ENCODE measurements at places on chromosomes 6 and 20. TPM values are rescaled to one million over a fixed set of nuclear protein-coding genes. Genes with fewer than 3 reads are reported as not detected.

DNA sequence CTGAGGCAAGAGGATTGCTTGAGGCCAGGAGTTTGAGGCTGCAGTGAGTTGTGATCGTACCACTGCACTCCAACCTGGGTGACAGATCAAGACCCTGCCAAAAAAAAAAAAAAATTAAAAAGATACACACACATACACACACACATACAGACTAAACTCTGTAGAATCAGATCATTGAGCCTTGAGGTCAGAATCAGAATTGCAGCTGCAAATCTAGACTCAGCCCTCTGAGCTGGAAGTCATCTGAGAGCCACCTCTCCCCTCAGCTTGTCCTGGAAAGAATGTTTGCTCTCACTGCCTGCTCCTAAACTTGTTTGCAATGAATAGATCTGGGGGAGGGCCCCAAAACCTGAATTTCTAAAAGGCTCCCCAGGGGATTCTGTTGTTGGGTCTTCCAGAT, 41.4 kb upstream of the ANGPT4 start:
- no peak for DNase-seq

DNA sequence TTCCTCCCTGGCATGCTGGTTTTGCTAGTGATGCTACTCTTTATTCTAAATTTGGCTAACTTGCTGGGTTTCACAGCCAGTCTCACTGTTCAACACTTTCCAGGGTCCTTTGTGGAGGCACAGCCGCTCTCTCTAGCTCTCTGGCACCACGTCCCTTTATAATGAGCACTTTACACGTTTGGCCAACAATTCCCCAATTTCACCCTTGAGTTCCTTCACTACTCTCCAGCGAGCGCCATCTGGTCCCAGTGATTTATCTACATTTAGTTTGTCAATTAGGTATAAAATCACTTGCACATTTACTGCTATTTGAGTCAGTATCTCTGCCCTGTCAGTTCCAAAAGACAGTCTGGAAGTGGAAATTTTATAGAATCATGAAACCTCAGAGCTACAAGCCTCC, 241.9 kb upstream of the MOCS1 start:
- no peak for DNase-seq

DNA sequence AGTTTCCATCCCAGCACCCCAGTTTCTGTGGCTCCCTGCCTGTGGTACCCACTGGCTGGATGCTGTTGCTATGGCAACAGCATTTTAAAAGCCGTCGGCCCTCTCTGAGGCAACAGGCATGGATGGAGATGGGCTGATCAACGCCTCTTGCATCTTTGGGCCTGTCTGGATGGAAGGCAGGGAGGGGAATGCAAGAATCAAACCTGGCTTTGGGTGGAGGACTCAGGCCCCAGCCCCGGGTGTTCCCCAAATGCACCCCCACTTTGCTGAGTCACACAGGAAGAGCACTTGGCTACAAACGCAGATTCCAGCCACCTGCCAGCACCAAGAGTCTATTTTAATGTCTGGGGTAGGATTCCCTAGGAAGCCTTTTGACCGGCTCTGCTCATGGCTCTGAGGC, 45.7 kb upstream of the TGM2 start:
- no peak for DNase-seq

DNA sequence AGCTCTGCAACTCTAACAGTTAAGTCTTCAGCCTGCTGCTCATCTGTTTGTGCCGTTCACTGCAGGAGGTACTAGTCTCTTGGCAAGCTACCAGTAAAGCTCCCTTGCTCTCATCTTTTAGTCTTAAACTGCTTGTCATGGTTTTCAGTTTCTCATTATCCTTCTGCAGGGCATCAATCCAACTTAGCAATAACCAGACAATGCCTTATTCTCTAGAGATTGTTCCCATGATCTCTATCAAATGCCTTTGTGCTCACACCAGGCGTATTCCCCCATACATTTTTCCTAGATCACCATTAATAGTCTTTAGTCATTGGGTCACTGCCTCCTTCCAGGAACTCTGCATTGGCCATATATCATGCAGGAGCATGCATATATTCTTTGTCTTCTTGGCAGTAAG, 171.3 kb downstream of the GRM1 start:
- no peak for DNase-seq

DNA sequence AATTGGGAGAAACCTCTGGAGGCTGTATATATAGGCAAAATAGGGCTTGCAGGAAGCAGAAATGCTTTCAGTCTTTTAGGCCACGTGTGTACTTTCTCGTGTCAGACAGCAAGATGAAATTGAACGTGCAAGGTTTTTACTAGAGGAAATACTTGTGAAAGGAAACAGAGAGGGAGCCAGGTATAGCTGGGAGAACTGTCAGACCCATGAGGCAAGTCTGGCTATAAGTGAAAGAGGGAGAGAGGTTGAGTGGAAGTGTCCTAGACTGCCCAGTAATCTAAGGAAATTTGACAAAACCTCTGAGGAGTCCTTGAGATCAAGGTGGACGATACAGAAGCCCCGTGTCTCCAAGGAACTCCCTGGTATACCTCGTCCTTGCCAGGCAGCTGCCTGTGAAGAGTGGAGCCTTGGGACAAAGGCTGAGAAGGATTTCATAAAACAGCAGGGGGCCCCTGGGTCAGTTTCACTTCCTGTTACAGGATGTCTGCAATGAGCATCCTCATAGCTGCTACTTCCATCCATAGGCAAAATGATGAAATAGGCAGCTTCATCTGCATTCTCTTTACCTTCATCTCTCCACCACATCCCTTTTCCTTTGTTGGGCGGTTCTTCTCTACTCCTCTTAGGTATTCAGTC, 114.4 kb upstream of the MAP3K7 start:
- DNase-seq, result no peak

DNA sequence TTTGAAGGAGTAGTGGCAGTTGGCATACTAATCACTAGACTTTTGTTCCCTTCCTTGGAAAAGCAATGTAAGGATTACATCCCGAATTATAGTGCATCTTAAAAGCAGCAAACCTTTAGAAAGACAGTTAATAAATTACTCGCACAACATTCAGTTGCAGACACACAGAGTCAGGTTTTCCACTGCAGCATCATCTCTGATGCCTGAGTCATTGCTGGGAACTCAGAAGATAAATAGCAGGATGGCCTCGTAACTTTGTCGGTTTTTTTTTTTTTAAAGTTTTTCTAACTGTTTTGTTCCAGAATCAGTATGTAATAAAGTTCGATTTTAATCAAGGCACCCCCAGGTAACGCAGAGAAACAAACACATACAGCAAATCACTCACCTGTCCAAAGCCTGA, 34.3 kb downstream of the GJA10 start:
- DNase-seq, result no peak

GRCh38 chr6:132734694-132735236, 20.9 kb upstream of the VNN1 start:
- DNase-seq, result no peak

DNA sequence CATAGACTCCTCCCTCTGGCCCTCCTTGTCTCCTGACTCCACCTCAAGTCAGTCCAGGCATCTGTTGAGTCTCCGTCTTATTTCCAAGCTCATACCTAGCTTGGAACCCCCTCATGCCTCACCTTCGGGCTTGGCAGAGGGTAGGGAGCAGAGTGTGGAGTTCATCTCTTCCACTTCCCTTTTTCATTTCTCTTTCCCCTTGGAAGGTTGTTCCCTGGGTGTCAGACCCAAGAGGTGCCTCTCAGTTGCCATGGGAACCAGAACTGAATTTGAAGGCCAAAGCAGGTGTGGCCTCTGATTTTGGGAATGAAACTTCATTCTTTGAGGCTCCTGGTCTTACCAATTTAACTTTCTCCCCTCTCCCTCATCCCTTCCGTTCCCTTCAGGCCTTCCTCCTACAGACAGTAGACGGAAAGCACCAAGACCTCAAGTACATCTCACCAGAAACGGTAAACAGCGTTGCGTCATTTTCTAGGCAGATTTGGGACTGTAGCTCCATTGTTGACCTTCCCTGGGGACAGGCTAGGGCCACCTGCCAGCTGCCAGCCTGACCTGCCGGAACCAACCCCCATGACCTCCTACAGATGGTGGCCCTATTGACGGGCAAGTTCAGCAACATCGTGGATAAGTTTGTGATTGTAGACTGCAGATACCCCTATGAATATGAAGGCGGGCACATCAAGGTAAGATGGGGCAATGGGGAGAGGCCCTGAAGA, 6.6 kb downstream of the CDC25B start:
- no peak for DNase-seq

- no peak for DNase-seq
These were observed 499.0 kb upstream of the SULF2 start for GRCh38 chr20:48284315-48284714.

DNA sequence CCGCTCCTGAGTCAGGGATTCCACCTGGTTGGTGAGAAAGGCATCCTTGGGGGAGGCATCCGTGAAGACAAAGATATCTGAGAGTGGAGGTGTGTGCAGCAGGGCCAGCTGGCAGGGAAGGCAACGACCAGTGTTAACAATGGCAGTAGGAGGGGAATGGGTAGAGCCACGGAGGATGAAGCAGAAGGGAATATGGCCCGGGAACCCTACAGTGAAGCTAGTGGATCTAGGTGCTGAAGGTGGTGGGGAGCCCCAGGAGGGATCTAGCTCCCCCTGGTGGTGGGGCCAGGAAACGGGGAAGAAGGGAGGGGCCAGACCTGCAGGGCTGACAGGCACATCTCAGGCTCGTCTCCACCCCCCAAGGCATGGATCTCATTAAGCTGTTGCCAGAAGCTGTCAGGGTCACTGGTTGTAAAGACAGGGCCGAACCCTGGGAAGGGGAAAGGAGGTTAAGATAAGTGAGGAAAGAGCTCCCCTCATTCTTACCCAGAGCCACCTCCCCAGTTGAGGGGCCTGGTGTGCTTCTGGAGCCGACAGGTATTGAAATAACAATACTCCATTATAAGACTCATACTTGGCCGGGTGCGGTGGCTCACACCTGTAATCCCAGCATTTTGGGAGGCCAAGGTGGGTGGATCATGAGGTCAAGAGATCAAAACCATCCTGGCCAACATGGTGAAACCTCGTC, 7.3 kb downstream of the VWA7 start:
- no peak for DNase-seq

DNA sequence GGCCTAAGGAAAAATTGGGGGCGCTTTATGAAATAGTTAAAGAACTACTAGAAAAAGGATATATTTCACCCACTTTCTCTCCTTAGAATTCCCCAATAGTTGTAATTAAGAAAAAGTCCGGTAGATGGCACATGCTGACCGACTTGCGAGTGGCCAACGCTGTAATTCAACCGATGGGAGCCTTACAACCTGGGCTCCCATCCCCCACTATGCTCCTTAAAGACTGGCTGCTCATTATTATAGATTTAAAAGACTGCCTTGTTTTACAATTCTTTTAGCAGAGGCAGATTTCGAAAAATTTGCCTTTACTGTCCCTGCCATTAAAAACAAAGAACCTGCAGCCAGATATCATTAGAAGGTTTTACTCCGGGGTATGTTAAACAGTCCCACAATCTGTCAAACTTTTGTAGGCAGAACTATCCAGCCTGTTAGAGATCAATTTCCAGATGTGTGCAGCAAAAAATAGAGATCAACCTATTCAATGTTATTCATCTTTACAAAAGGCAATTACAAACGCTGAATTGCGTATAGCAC, 58.5 kb upstream of the PRSS16 start:
- DNase-seq, result peak; percentile 87

DNA sequence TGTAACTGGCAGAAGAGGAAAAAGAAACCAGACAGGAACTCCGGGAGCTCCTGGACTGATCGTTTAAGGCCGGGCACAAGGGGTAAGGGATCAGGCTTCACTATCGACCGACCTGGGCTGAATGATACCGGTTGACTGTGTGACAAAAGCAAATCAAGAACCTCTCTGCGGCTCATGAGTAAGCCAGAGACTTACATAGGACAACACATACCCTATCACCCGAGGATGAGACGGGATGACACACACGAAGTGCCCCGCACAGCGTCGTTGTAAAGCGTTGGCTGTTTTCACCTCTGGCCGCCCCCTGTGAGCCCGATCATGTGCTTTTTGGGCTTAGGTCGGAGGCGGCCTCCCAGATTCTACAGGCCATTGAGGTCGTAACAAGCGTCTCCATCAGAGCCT, 695 bp upstream of the TGIF2 start:
- no peak for DNase-seq

DNA sequence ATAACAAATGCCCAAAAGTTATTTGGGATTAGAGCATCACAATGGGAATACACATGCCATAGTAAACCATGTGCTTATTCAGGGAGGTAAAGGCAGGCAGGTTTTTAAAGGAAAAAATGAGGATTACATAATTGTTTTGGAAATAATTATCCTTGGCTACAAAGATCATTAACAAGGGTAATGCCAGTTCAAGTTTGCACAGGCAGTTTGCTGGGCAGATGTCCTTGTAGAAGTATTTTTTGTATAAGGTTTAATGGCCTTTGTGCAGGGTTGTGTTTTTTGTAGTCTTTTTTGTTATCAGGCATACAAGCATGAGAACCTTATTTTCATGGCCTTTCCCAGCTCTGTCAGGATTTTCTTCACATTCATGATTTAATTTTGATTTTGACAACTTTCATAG, 24.7 kb downstream of the FBXO9 start:
- no peak for DNase-seq

DNA sequence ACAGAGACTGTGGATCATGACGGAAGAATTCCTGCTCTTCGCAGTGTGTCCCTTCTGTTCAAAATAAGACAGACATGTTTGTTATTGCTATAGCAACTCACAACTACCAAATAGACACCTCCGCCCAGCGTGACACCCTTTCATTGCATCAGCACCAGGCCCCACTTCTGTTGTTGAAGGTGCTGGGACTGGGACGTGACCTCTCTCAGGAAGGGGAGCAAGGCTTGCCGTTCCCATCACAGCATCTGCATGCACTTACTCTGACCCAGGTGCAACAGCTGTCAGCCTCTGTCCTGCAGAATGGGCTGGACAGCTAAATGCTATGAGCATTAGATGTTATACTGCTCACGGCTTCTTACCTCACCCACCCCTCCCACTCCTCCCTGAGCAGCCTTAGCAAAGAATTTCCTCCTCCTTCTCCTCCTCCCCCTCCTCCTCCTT, 94.1 kb downstream of the DACT2 start:
- no peak for DNase-seq

- DNase-seq, result no peak
These were observed 28.1 kb downstream of the PYGB start for GRCh38 chr20:25275813-25276532.

DNA sequence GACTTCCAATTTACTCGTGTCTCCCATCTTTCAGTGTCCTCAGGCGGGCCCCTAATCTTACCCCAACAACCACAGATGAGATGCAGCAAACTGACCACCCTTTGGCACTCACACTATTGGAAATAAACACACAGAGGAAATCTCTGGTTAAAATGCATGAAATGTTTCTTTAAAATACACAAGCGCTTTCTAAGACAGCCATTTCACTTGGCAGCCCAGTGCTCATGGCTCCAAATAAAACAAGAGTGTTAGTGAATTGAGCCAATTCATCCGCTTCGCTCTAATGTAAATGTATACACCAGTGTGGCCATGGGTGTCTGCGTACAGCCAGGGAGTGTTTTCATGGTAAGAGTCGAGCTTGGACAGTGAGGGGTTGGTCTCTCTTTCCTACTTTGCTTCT, 282.9 kb downstream of the CLIC5 start:
- no peak for DNase-seq

The SLC2A10 gene
- polyA plus RNA-seq, result 18.0 TPM
